ENCODE measurements at places on chromosomes 1 and 21.

DNA sequence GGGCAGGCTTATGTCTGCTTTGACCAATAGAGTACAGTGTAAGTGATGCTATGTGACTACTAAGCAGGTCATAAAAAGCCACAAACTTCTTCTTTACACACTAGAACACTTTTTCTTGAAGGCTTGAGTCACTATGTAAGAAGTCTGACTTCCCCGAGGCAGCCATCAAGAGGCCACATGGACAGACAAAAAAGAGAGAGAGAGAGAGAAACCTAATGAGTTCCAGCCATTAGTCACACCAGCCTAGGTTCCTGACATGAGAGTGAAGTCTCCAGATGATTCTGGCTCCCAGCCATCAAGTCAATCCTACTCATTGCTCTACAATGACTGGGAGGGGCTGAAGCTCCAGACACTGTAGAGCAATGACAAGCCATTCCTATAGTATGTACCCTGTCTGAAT is 101.4 kb downstream of the LHX9 start:
- DNase-seq: peak; percentile 22

- DNase-seq: no peak
Observed at GRCh38 chr1:15412843-15413242, 3.2 kb downstream of the EFHD2 start.

GRCh38 chr1:23622284-23622683 is 63.0 kb upstream of the ID3 start:
- DNase-seq: no peak

DNA sequence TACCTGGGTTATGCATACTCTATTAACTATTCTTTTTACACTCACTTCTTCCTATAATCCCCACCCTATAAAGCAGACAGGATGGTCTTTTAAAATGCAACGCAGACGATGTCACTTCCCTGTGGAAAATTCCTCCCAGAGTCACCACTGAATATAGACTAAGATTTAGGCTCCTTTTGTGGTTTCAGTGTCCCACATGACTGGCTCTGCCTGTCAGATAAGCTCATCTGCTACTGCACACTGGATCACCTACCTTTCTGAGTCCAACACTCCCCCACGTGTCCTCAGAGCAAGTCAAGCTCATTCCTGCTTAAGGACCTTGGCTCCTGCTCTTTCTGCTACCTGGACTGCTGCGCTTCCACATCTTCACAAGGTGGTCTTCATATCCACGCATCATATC is 73.0 kb upstream of the SIPA1L2 start:
- no peak for DNase-seq

DNA sequence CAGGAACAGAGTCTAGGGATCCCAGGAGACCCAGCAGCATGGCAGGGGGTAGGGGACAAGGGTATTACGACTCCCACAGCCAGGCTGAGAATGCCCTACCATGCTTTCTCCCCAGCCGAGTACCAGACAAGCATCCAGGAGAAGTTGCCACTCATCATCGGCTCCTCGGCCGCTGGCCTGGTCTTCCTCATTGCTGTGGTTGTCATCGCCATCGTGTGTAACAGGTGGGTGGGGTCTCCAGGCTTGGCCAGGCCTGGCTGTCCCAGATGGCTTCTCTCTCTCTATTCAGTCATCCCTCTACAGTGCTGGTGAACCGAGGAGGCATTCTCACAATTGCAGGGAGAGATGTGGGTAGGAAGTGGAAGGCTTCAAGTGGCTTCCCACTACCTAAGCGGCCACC is 77.3 kb downstream of the LACTBL1 start:
- no peak for DNase-seq

GRCh38 chr1:12570291-12570690 is 47.7 kb downstream of the DHRS3 start:
- no peak for DNase-seq

- peak; percentile 13 for DNase-seq
Observed at GRCh38 chr1:20466273-20466672, 19.7 kb downstream of the CAMK2N1 start.

DNA sequence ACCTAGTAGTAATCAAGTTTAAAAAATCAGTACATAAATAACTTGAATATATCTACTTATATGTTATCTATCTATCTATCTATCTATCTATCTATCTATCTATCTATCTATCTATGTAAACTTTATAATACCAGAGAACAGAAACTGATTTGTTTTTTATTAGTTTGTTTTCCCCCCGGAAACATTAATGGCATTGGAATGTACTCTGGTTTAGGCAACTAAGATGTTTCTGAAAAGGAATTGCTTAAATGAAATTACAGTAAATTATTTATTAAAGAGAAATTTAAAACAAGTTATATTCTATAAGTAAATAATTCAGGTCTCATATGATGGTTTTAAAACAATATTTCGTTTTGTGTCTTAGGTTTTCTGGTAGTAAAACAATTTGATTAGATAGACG is 681.0 kb upstream of the ADAMTS5 start:
- no peak for DNase-seq

DNA sequence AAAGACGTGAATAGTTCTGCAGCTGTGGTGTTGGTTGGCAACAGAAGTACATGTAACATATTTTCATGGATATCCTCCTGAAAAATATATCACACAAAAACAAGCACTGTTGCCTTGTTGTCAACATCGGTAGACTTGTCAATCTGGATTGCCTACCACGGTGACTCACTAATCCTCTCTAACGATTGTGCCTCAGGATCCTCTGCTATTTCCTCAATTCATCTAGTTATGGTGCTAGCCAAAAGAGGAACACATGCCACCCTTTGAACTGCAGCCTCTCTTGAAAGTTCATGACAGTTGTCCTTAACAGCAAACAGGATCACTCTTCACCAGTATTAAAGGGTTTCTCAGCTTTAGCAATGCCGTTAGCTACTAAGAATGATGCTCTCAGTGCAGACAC is 25.7 kb downstream of the RASAL2 start:
- DNase-seq: peak; percentile 88

GRCh38 chr1:169550294-169550693 is 36.0 kb downstream of the F5 start:
- peak; percentile 46 for DNase-seq

DNA sequence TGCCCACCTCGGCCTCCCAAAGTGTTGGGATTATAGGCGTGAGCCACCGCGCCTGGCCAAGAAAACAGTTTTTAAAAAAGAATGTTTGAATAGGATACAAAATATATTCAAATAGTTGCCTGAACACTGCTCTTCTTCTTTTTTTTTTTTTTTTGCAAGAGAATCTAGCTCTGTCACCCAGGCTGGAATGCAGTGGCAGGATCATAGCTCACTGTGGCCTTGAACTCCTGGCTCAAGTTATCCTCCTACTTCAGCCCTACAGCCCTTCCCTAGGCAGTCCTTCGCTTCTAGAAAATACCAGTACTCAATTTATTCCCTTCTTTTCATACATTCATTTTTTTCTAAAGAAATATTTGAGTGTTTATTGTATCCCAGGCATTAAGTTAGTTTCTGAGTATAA is 67.9 kb downstream of the OSBPL9 start:
- DNase-seq: no peak

DNA sequence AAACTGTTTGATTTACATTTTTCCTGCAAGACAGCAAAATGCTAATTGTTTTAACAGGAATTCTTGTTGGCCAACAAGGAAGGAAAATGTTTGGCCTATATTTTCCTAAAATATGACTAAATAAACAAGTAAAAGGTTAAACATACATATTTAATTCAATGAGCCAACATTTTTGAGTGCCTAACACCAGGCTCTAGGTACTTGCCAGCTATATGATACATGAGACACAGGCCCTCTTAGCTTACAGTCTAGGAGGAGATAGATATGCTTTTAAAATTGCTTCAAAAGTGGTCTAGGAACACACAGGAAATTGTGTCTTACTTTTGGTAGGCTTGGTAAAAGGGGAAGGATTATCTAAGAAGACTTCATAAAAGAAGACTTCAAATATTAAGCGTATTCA is 50.9 kb downstream of the PIGK start:
- no peak for DNase-seq

- peak; percentile 92 for DNase-seq
Observed at GRCh38 chr21:41406340-41406739, 19.7 kb upstream of the MX1 start.

GRCh38 chr1:230618537-230618936 is 23.7 kb upstream of the COG2 start:
- peak; percentile 5 for DNase-seq

- DNase-seq: no peak
Observed at GRCh38 chr1:8667869-8668594, 149.4 kb downstream of the RERE start.

DNA sequence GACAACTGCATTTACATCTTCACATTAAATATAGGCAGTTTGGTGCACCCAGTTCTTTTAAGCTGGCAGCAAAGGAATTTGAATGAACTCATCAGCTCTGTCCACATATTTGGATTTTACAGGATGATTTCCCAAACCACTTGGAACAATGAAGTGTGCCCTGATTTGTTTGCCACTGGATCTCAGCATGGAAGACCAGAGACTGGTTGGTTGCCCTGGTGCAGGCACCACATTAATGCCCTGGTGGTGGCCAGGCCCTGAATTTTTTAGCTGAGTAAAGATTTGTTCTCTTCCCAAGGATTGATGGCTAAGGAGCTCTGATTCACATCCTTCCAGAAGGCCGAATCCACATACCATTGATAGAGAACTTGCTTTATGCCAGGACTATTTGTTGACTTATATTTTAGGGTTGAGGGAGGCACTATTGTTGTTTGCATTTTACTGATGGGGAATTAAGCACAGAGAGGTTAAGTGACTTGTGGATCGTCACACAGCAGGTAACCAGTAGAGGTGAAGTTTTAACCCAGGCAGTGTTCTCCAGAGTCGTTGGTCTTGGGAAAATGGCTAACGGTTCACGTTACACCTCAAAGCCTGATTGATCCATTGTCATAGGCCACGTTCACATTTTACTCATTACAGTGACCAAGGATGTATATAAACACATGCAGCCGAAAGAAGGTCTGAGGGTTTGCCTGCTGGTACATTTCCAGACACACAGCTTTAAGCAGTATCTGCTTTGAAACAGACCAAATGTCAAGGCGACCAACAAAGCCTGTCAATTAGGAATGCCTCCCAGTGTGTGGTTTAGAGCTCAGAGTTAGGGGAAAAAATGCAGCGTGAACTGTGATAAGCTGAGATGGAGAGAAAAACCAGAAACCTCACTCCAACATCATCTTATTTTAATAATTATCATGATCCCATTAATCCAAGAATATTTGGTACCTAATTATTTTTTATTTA is 50.7 kb downstream of the KAZN start:
- no peak for DNase-seq

- DNase-seq: no peak
Observed at GRCh38 chr1:7489586-7489985, 281.5 kb upstream of the VAMP3 start.

- no peak for DNase-seq
Observed at GRCh38 chr1:201769966-201770365, 59.0 kb upstream of the IPO9 start.

Data from suppressor macrophage treated with lipopolysaccharide for 1 hour (primary cell).